Uterus (tissue), 4 donors: ENCODE measurements at places on chromosomes 2 and 18. TPM values are rescaled to one million over a fixed set of nuclear protein-coding genes. Genes with fewer than 3 reads are reported as not detected.

The CHRND gene
- not detected for total RNA-seq

GRCh38 chr2:117960231-117960630 lies 53.6 kb downstream of the CCDC93 start:
- DNase-seq = no peak

GRCh38 chr18:13999231-13999630 lies 83.9 kb upstream of the MC2R start:
- DNase-seq = no peak

GRCh38 chr2:235779444-235779896 lies 285.6 kb downstream of the AGAP1 start:
- peak; percentile 48 for DNase-seq

DNA sequence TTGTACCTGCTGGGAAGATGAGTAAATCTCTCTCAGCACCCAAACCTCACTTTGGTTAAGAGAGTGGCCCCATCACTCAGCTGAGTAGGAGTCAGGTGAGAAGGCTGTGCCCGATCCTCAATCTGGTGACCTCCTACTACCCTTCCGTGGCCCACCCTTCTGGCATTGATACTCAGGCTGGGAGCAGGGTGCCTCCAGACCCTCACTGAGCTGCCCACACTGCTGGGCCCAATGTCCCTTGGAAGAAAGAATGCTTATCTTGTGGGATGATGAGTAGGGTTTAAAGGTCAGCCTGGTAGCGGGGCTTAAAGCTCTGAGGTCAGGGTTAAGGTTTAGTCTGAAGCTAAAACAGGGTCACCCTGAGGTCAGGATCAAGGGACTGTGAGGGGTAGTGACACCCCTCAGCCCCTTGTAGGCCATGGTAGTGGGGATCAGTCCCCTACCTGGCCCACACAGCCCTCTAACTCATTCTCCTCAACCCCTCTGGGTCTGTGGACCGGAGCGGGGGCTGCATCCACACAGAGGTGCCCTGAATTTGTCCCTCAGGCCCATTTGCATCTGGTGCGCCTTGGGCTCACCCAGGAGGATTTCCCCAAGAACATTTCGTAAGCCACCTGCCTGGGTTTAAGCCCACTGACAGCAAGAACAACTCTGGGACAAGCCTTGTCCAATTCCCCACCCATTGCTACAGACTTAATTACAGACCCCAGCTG lies 123.8 kb downstream of the CYP26B1 start:
- no peak for DNase-seq

GRCh38 chr2:163341426-163341825 lies 394.4 kb downstream of the FIGN start:
- DNase-seq = no peak
